Uterus (tissue), 4 donors: ENCODE measurements at places on chromosomes 4 and X. TPM values are rescaled to one million over a fixed set of nuclear protein-coding genes. Genes with fewer than 3 reads are reported as not detected.

The SEC24D gene
- total RNA-seq = 107 TPM

The TIMM8A gene
- total RNA-seq = 11.0 TPM

The CXCL11 gene
- 0.14 TPM for total RNA-seq

The RPS6KA6 gene
- total RNA-seq = 5.0 TPM

The TEC gene
- total RNA-seq = 6.8 TPM

The GRIA3 gene
- not detected for total RNA-seq

The PAGE5 gene
- not detected for total RNA-seq

The FABP2 gene
- not detected for total RNA-seq

The ARL9 gene
- total RNA-seq = not detected

The RTL5 gene
- total RNA-seq = 2.4 TPM

The GATA1 gene
- not detected for total RNA-seq

The PPEF1 gene
- under 0.01 TPM for total RNA-seq

The DCLK2 gene
- 13.4 TPM for total RNA-seq

The CABS1 gene
- not detected for total RNA-seq

The CNGA1 gene
- total RNA-seq = 0.27 TPM

The CSAG3 gene
- not detected for total RNA-seq

The PFKFB1 gene
- not detected for total RNA-seq

The UGT2B17 gene
- not detected for total RNA-seq

The LRBA gene
- total RNA-seq = 35.6 TPM

The AFM gene
- total RNA-seq = 0.14 TPM

The RAB9B gene
- 14.1 TPM for total RNA-seq

The GAB3 gene
- 2.9 TPM for total RNA-seq

The BANK1 gene
- 0.49 TPM for total RNA-seq

The IL1RAPL2 gene
- not detected for total RNA-seq

The AKAP4 gene
- not detected for total RNA-seq

The LEF1 gene
- 49.7 TPM for total RNA-seq
